ENCODE measurements at places on chromosomes 6 and 20.

DNA sequence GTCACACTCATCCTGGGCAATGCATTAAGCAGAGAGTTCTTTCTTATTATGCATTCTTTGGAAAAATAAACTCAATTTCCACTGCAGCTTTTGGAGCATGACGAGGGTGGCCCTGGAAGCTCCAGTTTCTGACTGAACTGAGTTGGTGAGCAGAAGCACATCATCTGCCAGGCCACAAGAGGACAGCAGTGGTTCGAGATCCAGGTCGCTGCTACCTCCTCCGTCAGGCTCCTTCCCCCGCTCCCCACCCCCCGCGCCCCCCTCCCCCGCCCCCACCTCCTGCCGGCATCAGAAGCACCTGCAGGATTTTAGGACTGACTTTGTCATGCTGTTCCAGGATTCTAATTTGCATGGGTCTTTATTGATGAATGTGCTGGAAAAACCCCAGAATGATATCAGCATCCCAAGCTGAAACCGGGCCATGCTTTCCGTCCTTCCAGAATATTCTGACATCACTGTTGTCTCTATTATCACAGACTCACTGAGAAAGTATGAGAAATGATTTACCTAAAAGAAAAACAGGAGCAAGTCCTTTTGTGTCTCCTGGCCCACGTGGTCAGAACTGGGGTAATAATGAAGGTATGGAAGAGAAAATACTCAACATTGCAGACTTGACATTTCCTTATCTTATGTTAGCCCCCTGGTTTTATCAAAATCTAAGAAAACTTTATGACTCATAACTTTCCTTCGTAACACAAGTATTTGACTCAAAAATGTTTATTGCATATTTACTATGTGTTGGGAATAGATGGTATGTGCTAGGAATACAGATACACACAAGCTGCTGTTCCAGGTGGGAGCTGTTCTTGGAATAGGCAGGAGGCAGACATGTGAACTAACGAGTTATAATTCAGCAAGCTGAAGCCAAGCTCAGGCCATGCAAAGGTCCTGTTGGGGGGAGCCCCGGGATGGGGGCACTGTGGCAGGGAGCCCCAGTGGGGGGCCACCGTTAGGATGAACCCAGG lies 220.2 kb upstream of the EXOC2 start:
- DNase-seq: no peak

GRCh38 chr6:104653781-104654180 lies 205.9 kb downstream of the HACE1 start:
- DNase-seq: no peak

- DNase-seq: no peak
These were observed 13.9 kb downstream of the GCM1 start for GRCh38 chr6:53134601-53135235.

DNA sequence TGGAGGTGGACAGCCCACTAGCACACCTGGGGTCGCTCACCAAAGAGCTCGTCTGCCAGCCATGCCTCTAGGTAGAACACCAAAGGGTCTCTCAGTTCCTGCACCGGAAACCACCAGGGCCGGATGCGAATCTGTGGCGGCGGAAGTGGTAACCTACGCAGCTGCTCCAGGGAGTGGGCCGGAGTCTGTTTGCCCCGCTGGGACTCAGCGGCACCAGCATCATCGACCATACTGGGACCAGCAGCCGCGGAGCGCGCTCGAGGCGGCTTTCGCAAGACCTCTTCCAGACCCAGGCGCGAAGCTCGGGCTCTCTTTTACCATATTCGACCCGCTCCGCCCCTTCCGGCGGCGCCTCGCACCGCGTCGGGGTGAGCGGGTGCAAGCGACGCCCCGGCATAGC lies at the start of gene OOEP:
Gene OOEP, minus strand, starts transcription at position 335 of the 400 bp plus-strand sequence. Its CDS starts 105 bp downstream, at position 230.
- DNase-seq: no peak

- DNase-seq: peak; percentile 43
These were observed 11.0 kb downstream of the POU3F2 start for GRCh38 chr6:98845211-98846020.

- DNase-seq: no peak
These were observed 18.1 kb downstream of the SLX4IP start for GRCh38 chr20:10453241-10453640.

DNA sequence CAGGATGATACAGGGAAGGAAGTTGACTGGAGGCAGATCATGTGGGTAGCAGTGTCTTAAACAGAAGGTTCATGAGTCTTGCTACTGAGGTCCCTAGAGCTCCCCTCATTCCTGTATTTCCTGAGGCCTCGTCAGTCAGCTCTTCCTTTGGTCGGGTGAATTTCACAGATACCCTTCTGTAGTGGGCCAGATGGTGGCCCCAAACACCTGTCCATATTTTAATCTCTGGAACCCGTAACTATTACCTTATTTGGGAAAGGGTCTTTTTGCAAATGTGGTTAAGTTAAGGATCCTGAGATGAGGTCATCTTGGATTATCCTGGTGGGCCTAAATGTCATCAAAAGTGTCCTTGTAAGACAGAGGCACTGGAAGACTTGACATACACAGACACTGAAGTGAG lies 9.6 kb downstream of the KCNS1 start:
- DNase-seq: no peak

- no peak for DNase-seq
These were observed 622.2 kb upstream of the MANEA start for GRCh38 chr6:94955156-94955555.

GRCh38 chr20:49559411-49560081 lies 8.4 kb downstream of the PTGIS start:
- no peak for DNase-seq

- no peak for DNase-seq
These were observed 16.3 kb downstream of the SS18L1 start for GRCh38 chr20:62159839-62160238.

- DNase-seq: no peak
These were observed 17.5 kb upstream of the ZSCAN9 start for GRCh38 chr6:28207510-28208110.

- no peak for DNase-seq
These were observed 51.5 kb upstream of the E2F3 start for GRCh38 chr6:20350215-20350614.

GRCh38 chr6:43775535-43775885 lies 5.5 kb downstream of the VEGFA start:
- DNase-seq: no peak

DNA sequence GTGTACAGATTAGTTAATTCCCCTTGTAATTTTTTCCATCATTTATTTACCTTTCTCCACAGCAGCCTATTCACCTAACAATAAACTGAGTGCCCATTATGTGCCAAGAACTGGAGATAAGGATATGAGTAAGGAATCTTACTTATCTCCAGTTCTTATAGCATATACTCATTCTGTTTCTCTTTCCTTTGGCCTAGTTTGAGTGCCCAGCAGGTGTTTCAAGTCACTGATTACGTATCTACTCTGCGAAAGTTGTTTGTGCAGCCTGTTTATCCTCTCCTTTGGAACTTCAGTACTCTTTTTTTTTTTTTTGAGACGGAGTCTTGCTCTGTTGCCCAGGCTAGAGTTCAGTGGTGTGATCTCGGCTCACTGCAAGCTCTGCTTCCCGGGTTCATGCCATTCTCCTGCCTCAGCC lies 17.3 kb upstream of the POU5F1 start:
- no peak for DNase-seq

DNA sequence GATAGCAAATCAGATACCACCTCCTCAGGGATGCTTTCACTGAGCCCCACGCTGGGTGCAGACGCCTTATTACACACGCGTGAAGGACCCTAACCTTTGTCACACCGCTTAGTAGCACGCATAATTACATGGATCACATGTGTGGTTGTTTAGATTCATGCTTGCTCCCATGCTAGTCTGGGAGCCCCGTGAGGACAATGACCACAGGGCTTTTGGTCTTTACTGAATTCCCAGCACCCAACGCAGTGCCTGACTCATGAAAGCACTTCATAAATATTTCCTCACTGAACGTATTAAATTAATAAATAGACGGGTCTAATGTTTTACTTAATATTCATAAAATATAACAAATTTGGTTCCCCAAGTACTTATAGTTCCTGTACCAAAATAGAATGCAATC lies 132.5 kb downstream of the ALDH8A1 start:
- DNase-seq: no peak

DNA sequence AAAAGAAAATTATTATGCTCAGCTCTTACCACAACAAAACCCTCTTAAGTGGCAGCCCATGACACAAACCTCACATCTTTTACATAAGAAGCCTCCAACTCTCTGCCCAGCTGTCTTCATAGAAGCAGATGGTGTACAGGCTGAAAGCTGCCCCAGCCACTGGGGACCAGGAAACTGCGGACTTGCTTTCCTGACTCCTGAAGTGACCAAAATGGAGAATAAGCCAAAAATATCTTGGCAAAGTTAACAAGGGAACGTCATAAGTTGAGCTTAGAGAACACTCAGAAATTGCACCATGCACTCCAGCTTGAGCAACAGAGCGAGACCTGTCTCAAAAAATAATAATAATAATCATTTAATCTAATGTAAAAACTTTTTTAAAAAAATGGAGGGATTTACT lies 160.3 kb upstream of the CDYL start:
- DNase-seq: no peak

DNA sequence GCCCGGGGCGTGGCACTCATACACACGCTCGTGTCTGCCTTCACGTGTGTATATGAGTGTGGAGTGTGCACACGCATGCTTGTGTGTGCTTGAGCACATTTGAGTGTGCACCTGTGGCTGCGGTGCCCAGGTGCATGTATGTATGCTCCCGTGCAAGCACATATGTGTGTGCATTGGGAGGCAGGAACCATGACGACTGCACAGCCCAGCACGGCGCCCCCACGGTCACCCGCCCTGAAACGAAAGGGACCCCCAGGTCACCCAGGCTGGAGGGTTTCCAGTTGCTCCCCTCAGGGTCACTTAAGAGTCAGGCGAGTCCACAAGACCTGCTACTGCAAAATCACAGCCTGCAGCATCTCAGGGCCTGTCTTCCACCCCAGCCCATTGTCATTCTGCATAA lies 94.7 kb downstream of the YTHDF1 start:
- DNase-seq: no peak

DNA sequence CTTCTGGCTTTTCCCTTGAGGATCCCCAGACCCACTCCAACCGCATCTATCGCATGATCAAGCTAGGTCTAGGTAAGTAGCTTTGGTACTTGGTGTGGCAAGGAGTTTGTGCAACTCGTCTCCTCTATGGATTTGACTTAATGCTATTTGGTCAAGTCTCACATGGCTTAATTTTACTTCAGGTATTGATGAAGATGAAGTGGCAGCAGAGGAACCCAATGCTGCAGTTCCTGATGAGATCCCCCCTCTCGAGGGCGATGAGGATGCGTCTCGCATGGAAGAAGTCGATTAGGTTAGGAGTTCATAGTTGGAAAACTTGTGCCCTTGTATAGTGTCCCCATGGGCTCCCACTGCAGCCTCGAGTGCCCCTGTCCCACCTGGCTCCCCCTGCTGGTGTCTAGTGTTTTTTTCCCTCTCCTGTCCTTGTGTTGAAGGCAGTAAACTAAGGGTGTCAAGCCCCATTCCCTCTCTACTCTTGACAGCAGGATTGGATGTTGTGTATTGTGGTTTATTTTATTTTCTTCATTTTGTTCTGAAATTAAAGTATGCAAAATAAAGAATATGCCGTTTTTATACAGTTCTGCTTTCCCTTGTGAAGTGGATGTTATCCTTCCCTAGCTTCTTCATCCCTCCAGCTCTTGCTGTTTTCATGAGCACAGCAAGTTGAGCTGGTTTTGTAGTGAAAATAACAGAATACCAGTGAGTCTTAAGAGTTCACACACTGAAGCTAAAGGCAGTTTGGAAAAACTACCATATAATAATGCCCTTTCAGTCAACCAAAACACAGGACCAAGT lies 3.8 kb downstream of the SLC35B2 start:
- no peak for DNase-seq

DNA sequence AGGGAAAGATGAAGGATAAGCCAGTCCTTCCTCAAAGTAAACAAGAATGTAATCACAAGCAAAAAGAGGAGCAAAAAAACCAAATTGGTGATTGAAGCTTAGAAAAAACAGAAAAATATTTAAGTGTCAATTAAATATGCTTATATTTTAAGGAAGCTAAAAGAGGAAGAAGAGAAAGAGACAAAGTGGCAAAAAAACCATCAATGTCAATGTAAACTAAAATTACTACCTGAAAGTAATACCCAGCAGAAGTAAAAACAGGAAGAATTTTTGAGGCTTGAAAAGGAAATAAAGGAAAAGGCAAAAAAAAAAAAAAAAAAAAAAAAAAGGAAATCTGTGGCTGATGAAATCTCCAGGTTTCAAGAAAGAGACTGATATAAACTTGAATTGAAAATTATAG lies 36.2 kb upstream of the OGFRL1 start:
- no peak for DNase-seq

DNA sequence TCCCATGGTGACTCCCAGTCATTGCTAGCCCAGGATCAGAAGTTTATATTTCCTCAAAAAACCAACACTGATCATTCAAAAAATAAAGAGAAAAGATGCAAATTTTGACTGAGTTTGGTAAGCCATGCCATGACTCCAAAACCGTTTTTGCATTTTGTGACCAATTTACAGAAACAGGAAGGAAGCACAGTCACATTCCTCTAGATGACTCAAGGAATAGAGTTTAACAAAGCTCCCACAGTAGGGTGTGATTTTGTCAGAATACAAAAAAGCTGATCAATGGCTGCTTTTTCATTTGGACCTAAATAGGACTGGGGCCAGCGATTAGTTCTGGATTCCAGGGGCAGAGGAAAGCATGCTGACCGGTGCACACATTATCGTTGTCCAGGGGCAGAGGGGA lies 179.4 kb upstream of the AFDN start:
- no peak for DNase-seq

- DNase-seq: no peak
These were observed 18.6 kb upstream of the SPDEF start for GRCh38 chr6:34574647-34575293.

- DNase-seq: no peak
These were observed 6.9 kb downstream of the TAB2 start for GRCh38 chr6:149324428-149324827.

DNA sequence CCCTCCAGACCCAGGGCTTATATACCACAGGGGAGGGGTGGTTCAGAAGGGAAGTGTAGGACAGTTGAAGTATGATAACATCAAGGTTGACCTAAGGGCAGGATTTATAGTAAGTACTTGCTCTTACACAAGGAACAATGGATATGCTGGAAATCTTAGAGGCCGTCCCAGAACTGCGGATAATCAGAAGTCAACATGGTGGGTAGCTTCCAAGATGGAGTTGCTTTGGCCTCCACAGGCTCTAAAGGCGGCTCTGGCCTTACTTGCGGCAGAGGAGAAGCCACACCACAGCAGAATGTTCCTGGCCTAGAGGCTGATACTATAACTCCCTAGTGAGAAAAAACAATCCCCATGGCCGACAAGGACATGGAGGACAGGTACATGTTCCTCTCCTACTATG lies 344.7 kb downstream of the CDC5L start:
- DNase-seq: no peak

DNA sequence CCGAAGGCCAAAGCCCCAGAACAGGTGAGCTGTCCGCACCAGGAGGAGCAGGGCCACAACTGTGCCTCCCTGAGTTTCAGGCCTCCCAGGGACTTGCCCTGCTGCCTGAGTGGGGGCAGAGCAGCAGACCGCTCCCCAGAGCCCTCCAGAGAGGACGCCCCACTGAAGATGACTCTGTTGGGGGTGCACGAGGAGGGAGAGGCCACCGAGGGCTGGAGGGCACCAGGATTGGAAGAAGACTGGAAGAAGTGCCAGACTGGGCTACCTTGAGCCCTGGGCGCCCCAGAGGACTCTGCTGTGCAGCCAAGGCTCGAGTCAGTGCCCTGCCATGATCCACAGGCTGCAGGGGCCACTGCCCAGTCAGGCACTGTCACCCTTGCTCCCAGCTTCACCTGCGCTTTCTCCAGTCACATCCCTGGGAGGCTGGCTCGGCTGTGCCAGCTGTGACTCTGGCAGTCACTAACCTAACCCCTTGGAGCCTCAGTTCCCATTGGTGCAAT lies 11.3 kb downstream of the CST7 start:
- no peak for DNase-seq

Data from activated CD8-positive, alpha-beta memory T cell treated with anti-CD3 and anti-CD28 coated beads for 1 hour (primary cell).